ENCODE measurements at places on chromosomes 1 and 21.

DNA sequence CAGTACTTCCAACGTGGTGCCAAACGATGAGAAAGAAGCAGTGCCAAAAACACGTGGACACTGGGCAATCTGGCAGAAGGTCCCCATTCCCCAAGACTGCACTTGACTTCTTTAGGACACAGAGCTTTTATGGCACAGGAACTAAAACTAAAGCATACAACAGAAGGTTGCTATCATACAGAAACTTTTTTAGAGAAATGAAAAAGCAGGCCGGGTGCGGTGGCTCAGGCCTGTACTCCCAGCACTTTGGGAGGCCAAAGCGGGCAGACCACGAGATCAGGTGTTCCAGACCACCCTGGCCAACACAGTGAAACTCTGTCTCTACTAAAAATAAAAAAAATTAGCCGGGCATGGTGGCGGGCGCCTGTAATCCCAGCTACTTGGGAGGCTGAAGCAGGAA is 43.0 kb downstream of the GNB1 start:
- no peak for DNase-seq

DNA sequence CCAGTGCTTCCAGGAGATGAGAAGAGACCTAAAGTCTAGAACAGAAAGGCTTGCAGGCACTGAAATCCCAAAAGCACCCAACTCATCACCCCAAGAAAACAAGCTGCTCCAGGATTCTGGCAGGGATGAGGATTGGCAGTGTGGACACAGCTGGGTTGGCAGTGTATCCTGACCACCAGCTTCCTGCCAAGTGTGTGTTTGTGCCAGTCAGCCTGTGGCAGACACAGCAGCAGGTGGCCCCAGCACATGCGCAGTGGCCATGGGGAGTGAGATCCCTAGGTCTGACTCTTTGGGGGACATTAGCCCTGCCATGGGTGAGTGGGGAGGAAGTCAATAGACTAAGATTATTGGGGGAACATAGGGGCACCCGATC is 8.7 kb upstream of the SNAPIN start:
- DNase-seq: no peak

DNA sequence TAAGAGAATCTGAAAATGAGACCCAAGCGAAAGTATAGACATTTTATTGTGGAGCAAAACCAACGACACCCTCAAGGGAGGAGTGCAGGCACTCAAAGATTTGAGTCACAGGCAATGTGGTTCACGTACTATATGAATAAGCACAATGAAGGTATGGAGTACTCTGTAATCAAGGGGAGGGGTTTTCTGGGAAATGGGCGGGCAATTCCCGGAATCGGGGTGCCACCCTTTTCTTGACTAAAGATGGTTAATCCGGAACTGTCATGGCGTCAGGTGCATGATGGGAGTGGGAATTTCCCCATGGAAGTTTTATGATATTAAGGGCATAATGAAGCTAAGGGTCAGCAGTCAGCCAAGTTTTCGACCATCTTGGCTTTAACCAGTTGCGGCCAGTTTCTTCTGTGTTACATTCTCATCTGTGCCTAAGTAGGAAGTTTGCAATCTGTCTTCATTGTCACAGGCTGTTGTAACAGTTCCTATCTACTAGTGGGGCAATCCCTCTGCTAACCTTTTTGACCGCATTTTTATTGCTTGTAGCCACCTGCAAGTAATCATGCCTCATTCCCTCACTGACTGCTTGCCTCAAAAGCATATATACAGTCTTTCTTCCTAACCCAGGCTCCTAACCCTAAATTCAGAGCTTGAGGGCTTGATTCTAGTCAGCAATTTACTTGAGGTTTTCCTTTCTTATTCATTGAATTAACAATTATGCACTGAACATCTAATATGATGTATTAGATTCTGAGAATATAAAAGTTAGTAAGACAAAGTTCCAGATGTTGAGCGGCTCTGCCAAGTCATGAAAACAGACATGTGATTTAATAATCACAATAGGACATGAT is 775 bp upstream of the AIM2 start:
- DNase-seq: no peak

DNA sequence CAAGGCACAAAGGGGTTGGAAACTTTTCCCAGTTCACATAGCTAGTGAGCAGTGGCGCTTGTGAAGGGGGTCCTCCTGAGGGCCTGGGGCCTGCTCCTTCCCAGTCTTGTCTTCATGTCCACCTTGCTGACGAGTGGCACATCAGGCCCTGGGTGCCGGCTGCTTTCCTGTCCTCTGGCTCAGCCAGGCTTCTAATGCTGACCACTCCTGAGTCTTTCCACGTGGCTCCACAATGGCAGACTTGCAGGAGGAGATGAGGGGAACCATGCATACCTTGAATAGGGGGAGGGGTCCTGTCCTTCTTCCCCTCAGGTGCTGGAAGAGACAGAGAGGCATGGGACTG is 38.7 kb downstream of the MAPKAPK2 start:
- no peak for DNase-seq

- DNase-seq: no peak
These were observed 79.6 kb downstream of the NEGR1 start for GRCh38 chr1:72202761-72203160.

- DNase-seq: no peak
These were observed 37.6 kb upstream of the MRPS6 start for GRCh38 chr21:34035619-34036354.

- DNase-seq: no peak
These were observed 41.7 kb upstream of the RAB4A start for GRCh38 chr1:229229137-229229720.

DNA sequence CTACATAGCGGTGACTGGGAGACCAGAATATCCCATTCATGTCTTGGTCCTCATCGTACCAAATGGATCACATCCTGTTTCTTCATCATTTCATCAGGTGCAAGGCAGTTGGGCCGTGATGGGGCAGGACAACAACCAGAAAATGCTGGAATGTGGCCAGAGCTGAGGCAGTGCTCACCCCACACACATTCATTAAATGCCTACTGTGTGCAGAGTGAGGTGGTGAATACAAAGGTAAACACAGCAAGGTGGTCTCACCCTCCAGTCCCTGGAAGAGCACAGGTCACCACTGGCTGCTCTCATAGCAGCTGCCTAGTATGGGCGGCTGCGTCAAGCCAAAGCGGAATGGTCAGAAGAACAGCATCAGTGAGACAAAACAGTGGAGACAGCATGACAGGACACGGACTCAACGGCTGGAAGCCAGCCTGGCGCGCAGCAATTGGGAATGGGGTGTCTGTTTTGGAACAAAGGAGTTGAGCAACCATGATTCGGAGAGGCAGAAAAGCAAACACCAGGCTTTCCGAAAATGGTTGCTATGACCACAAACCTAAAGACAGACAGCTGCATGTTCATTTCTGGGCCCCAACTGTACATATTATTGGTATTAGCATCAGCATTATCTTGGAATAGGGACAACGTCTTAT is 5.6 kb upstream of the ADAMTSL4 start:
- no peak for DNase-seq

DNA sequence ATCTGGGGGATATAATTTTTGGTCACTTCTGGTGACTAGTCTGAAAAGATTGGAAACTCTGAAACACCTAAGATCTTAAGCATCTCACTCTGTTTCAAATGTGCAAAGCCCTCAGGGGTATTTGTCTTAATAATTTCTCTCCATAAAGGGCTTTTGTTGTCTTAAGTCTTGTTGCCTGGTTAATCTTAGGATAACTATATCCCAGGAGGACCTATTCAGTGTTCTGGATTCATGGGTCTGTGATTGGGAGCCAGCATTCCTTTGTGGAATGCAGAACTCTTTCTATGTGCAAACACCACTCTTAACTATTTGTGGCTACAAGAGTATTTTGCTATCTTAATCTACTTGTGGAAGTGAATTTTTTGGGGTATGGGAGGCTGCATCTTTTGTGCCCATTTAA is 1573.0 kb upstream of the PRMT6 start:
- no peak for DNase-seq

DNA sequence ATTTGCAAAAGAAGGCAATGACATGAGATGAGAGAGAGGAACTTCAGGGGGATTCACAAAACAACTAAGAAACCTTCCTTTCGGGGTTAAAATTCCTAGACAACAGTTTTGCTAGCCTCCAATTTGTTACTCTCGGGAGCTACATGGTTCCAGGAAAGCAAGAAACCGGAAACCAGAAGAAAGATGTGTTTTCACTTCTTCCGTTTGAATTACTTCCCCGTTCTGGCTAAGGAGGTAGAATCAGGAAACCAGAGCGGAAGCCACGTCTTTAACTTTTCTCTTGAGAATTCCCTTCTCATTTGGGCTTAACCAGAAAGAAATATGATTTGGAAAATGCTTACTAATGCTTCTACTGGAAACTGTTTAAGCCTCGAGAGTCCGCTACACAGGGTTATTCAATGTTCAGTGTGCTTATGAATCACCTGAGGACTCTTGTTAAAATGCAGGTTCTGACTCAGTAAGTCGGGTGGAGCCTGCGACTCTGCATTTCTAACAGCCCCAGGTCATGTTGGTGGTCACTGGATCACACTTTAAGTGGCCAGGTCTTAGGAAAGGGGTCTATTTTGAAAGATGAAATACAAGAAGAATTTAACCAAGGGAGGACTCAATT is 43.5 kb upstream of the MCOLN3 start:
- DNase-seq: no peak

- no peak for DNase-seq
These were observed 288.6 kb downstream of the HHAT start for GRCh38 chr1:210617293-210617692.

GRCh38 chr1:29757866-29758780 is 521.8 kb downstream of the PTPRU start:
- no peak for DNase-seq

- no peak for DNase-seq
These were observed 130.5 kb downstream of the DHRS3 start for GRCh38 chr1:12487520-12487919.

DNA sequence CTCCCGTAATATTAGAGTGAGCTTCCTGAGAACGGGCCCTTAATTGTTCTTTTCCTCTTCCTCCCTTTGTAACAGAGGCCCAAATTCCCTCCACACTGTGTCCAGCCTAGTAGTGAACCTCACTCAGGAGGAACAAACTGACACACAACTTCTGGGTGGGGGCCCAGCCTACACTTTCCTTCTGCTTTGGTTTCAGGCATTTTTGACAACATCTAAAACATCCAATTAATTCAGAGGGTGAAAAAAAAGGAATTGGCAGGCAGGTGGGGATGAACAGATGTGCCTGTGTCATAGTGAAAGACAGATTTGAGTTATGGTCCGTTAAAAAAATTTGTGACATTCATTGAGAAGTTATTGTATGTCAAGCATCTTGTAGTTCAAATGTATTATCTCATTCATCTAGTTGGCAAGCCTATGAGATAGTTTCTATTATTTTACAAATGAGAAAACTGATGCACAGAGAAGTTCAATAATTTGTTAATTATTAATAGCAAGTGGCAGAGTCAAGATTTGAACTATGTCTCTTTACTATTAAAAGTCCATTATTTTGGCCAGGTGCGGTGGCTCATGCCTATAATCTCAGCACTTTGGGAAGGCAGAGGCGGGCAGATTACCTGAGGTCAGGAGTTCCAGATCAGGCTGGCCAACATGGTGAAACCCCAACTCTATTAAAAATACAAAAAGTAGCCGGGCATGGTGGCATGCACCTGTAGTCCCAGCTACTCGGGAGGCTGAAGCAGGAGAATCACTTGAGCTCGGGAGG is 41.6 kb upstream of the LRIG2 start:
- DNase-seq: no peak

DNA sequence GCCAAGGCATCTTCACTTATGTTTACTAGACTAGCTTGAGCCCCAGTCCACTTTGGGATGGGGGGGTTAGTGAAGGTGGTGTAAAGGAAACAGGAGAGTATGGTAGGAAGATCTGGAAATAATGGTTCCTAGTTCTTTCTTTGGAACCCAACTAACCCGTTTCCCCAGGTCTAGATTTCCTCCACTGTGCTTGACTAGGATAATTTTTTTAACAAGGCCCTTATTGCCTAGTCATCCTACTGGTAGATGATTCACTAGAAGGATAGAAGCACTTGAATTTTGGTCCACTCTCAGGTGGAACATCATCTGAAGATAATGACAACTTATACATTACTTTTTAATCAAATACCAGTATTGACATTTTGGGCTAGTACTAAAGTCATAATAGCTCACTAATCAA is 45.9 kb upstream of the MYOCOS start:
- no peak for DNase-seq

- DNase-seq: no peak
These were observed 58.5 kb upstream of the BCL10 start for GRCh38 chr1:85334962-85335361.

All from thoracic aorta (tissue), 2 donors.